ENCODE measurements at places on chromosomes 2 and 18. TPM values are rescaled to one million over a fixed set of nuclear protein-coding genes. Genes with fewer than 3 reads are reported as not detected.

The KCNIP3 gene
- total RNA-seq: 2.4 TPM

The KIDINS220 gene
- 18.6 TPM for total RNA-seq

The DLGAP1 gene
- total RNA-seq: 0.01 TPM

The HES6 gene
- total RNA-seq: 14.7 TPM

The PLEK gene
- not detected for total RNA-seq

The PCGF1 gene
- total RNA-seq: 39.8 TPM

The TMEM247 gene
- total RNA-seq: not detected

The LYG2 gene
- total RNA-seq: not detected

The CAPN14 gene
- 0.07 TPM for total RNA-seq

The ABCB11 gene
- total RNA-seq: 0.01 TPM

The ANKRD30B gene
- 0.02 TPM for total RNA-seq
